Dermis microvascular lymphatic vessel endothelial cell (primary cell): ENCODE measurements at places on chromosomes 16 and 17.

GRCh38 chr17:82797061-82797460, 42.8 kb downstream of the ZNF750 start:
- DNase-seq: no peak

- DNase-seq: no peak
These were observed 2.0 kb downstream of the CARHSP1 start for GRCh38 chr16:8866884-8867215.

DNA sequence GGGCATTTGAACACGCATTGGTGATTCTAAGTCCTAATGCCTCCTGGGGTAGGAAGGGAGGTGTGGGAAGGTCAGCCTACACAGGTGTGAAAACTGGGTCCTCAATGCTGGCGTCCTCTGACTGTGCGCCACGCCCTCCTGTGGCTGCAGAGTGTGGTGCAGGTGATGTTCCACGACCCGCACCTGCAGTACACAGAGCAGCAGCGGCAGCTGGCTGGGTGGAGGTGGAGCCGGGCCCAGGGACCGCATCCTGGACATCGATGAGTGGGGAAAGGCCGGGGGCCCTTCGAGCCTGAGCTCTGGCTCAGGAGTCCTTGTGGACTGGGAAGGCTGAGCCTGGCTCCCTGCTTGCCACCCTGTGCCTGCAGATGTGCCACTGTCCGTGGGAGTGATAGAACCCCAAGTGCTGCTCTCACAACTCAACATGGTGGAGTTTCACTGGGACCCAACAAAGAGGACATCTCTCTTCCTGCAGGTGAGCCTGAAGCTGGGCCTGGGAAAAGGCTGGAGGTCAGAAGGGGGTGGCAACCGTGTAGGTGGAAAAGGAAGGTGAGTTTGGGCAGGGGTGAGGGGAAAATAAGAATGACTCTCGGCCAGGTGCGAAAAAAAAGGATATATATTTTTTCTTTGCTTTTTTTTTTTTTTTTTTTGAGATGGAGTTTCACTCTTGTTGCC, 14.0 kb upstream of the STAC2 start:
- no peak for DNase-seq

DNA sequence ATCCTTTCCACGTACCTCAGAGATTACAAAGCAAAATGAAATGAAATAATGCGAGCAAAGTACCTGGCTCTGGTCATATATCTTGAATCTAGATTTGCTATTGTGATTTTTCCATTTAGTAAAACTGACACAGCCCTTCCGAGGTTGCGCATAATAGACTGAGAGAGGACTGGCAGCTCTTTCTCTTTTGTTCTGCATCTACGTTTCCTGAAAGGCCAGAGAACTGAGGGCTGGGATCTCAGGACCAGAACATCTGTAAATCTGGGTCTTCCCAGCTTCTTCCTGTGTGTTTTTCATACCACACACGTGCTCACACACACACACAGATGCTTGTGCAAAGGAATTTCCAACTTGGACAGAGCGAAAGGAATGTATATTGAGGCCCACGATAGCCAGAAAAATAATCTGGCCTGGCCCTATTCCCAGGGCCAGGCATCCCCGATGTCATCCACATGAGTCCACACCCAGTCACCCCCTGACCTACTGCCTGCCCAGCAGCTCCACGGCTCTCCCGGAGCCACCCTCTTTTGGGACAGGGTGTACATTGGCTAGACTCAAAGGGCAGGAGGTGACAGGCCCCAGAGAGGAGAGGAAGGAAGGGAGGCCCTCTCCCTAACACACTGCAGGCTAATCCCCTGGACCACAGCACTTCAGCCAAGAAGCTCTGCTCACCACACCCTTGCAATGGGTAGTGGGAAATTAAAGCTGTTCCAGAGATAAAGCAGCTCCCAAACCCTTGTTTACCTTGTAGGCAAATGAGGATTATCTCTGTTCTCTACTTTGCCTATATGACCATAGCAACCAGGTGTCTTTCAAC, 41.8 kb downstream of the NOL11 start:
- no peak for DNase-seq

GRCh38 chr17:13268791-13269595, 251.2 kb upstream of the ELAC2 start:
- DNase-seq: no peak

DNA sequence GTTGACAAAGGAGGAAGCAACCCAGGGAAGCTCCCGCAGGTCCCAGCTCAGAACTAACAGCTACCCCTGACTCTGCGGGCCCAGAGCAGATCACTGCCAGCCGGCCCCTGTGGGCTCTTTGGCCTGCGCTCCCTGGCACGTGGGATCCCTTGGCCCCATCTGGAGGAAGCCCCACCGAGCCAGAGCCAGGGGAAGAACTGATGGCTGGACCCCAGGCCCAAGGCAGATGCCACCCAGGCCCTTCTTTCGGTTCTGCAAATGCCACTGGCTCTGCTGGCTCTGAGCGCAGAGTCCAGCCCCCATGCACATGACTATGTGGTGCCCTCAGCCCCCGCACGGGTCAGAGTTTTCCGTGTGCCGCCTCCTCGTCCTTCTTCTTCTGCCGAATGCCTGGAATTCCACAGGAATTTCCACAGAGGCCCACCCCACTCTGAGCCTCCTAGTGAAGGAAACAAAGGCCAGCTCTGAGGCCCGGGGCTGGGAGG, 35.8 kb upstream of the SNN start:
- peak; percentile 39 for DNase-seq

- DNase-seq: no peak
These were observed 226.0 kb upstream of the C16orf82 start for GRCh38 chr16:26840691-26841090.

- DNase-seq: no peak
These were observed 6.6 kb downstream of the GPS1 start for GRCh38 chr17:82058230-82058854.

GRCh38 chr16:23788685-23789084, 33.9 kb downstream of the CHP2 start:
- DNase-seq: no peak

GRCh38 chr16:58032710-58033293, 7.2 kb downstream of the MMP15 start:
- DNase-seq: no peak

GRCh38 chr17:42577140-42577531, 393 bp downstream of the PSMC3IP start:
- DNase-seq: no peak

DNA sequence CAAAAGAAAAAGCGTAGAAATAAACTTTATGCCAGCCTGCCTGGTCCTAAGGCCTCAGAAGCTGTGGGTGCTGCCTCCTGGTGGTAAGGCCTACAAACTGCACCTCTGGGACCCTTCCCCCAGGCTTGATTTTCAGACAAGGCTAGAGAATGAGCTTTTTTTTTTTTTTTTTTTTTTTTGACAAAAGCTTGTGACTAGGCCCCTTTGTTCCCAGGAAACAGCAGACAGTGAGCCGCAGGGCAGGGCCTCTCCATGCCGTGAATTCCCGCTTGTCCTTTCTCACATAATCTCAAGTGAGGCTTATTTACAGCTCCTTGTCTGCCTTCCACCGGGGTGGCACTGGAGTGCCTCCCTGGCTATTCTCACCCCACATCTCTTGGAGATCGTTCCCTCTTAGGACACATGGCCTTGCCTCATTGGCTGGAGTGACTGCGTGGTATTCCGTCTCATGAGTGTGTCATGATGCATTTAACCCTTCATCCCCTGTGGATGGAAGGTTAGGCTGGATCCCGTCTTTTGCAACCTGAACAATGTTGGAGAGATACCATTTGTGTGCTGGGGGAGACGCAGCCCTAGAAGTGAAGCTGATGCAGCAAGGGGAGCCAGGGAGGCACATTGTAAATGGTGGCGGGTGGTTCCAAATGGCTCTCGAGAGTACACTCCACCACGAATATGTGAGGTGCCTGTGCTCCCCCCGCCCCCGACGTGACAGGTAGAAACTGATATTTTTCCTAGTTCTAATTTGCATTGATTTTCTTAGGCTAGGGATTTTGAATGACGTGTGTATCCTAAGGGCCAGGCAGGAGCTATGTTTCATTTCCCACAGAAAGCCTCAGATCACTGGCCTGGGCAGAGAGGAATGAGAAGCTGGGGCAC, 49.6 kb downstream of the USP22 start:
- peak; percentile 80 for DNase-seq

DNA sequence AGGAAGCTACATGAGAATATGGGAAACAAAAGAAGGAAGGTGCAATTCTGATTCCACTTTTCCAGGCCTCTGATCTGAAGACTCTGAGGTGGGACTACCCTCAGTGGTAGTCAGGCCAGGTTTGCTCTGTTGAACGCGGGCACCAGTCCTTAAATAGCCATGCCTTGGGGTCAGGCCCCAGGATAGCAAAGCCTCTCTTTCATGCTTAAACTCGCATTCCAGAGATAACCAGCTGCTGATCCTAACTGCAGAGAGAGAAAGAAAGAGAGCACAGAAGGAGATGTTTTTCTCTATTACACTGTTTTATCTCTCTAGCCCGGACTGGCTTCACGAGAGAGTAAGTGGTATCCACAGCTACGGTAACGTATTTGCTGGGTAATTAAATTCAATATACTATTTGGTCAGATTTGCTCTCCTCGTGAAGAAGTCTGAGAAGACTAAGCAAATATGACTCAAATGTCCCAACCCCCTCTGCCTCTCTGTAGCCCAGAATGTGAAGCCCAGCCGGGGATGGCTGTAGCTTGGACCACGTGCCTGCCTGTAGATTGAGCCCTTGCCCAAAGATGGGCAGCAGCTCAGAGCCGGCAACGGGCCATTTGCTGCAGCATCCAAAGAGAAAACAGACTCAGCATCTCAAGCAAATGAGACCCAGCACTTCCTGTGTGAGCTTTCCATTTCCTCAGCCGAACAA, 122.2 kb downstream of the SMG6 start:
- peak; percentile 67 for DNase-seq

GRCh38 chr17:65055708-65056638, 567 bp downstream of the GNA13 start:
- DNase-seq: peak; percentile 46

GRCh38 chr16:10228779-10229178, 46.6 kb upstream of the GRIN2A start:
- DNase-seq: no peak

DNA sequence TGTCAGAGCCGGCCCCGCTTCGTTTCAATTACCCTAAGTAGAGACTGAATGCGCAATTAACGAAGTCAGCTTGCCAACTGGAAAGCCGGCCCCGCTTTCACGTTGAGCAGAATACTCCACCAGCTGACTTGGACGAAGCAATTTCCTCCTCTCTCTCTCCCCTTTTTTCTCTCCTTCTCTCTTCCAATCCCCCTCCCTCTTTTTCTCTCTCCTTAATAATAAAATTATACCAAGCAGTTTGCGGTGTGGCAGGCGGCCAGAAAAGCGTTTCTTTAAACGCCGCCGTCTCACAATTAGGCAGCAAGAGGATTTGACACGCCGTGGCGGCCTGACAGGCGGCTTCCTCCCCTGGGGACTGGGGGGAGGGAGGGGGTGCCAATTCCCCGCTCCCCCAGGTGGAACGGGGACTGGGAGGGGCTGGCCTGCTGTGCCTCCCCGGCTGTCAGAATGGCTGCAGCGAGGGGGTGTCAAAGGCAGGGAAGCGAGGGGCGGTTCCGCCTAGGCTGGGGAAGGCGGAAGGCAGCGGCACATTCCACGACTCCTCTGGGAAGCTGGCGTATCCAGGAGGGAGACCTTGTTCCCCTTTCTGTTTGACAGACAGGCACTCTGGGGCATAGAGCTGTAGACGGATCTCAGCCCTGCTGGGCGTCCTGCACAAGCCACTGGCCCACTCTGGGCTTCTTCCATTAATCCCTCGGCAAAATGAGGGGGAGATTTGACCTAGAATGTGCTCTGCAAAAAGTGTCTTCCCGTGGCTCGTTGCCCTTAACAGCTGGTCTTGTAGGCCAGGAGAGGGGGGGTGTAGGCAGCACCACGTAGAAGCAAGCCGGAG, 52.7 kb downstream of the SREBF1 start:
- DNase-seq: no peak

GRCh38 chr17:55829995-55830612, 79.3 kb downstream of the PCTP start:
- no peak for DNase-seq

DNA sequence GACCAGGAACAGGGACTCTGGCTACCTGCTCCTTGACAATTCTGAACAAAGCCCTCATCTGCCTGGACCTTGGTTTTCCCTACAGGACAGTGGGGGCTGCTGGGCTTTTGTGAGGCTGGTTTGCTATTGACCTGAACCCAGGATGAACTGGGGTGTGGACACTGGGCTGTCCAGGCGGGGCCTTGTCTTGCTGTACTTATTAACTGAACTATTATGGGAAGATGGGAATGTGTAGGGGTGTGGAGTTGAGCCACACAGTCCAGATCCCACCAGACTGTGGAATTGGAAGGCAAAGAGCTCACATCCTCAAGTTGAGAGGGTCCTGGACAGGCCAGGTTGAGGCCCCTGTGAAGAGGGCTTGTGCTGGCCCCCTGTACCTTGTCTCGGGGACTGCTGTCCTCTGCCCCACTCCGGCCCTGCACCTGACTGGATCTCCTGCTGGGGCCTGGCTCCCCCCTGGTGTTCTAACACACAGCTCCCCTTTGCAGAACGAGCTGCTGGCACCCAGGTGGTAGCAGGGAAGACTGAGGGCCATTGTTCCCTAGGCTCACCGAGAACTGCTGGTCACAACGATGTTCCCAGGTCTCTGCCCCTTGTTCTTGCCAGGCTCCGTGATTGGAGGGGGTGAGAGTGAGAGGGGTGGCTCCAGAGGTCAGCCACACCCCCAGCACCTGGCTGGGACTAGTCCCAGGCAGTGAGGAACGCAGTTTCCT, 51.8 kb upstream of the CDC42EP4 start:
- no peak for DNase-seq

DNA sequence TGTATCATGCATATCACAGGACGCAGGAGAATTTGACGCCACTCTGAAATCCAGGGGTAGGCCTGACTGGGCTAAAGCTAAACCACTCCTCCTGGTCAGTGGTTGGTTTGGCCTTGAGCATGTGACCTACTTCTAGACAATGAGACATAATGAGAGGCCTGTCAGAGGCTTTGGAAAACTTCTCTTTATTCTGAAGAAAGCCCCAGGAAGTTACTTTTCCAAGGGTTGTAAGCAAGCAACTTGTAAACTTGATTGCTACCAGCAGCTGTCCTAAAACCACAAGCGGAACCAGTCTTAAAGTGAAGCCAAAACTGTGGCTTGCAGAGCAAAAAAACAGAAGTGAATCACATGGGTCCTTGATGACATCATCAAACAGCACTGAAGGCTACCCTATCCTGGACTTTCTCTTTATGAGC, 138.2 kb upstream of the COX10 start:
- DNase-seq: no peak

DNA sequence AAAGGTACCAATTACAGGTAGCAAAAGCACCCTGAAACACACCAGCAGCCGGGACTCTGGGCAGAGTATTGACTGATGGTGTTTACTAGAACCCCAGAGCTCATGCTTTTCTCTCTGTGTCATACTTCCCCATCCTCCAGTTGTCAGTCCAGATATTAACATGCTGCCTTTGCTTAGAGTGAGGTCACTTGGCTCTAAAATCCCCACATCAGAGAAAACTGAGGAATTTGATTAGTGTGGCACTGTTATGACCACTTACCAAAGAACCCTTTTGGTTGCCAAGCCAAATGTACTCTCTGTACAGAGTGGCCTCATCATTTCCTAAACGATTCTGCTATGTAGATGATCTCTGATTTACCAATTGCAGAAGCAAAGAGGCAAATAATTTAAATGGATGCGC, 80.4 kb downstream of the ABCC12 start:
- DNase-seq: peak; percentile 12

GRCh38 chr17:48655913-48656312, 29.8 kb upstream of the HOXB9 start:
- DNase-seq: no peak
